ENCODE measurements at places on chromosomes 3 and 15. TPM values are rescaled to one million over a fixed set of nuclear protein-coding genes. Genes with fewer than 3 reads are reported as not detected.

GRCh38 chr3:976006-976405 lies 116.8 kb upstream of the CNTN6 start:
- H3K27ac ChIP-seq, result no peak overlapping the region
- H3K4me3 ChIP-seq, result no peak overlapping the region
- H3K36me3 ChIP-seq, result no peaks in the 10 kb centered on the region

DNA sequence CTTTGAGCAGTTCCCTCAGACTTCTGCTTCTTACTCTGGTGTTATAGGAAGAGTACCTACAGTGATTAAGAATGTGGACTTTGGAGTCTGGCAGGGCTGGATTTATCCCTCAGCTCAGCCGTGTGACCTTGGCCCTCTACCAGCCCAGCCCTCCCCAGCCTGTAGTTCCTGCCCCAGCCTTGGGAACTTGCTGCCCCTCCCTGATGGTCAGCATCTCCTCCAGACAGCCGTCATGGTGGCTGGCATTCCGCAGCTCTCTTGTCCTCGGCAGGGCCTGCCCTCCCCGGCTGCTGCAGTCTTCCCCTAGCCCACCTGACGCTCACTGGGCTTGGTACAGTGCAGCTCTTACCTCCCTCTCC lies 21.9 kb upstream of the CPNE9 start:
- H3K27ac ChIP-seq, result no peak overlapping the region
- DNase-seq, result no peak
- peaks cover 56% of the 10 kb centered on the region for H3K36me3 ChIP-seq
- no peaks in the 10 kb centered on the region for H3K27me3 ChIP-seq
- H3K4me1 ChIP-seq, result no peaks in the 10 kb centered on the region
- H3K4me3 ChIP-seq, result no peak overlapping the region

- H3K27ac ChIP-seq, result peak overlapping the region; percentile 74
- DNase-seq, result no peak
- H3K27me3 ChIP-seq, result no peaks in the 10 kb centered on the region
- no peak overlapping the region for H3K4me3 ChIP-seq
These were observed 62.6 kb downstream of the SMAD3 start for GRCh38 chr15:67127965-67128364.

GRCh38 chr3:54366839-54367238 lies 244.5 kb downstream of the CACNA2D3 start:
- H3K27me3 ChIP-seq, result no peaks in the 10 kb centered on the region
- H3K36me3 ChIP-seq, result no peaks in the 10 kb centered on the region
- DNase-seq, result no peak
- no peak overlapping the region for H3K27ac ChIP-seq
- H3K4me3 ChIP-seq, result no peak overlapping the region

GRCh38 chr3:98574132-98574531 lies 19.3 kb downstream of the CPOX start:
- peaks cover 4% of the 10 kb centered on the region for H3K4me1 ChIP-seq
- H3K4me3 ChIP-seq, result no peak overlapping the region
- H3K36me3 ChIP-seq, result peaks cover 10% of the 10 kb centered on the region
- no peaks in the 10 kb centered on the region for H3K27me3 ChIP-seq
- no peak for DNase-seq
- no peak overlapping the region for H3K27ac ChIP-seq

DNA sequence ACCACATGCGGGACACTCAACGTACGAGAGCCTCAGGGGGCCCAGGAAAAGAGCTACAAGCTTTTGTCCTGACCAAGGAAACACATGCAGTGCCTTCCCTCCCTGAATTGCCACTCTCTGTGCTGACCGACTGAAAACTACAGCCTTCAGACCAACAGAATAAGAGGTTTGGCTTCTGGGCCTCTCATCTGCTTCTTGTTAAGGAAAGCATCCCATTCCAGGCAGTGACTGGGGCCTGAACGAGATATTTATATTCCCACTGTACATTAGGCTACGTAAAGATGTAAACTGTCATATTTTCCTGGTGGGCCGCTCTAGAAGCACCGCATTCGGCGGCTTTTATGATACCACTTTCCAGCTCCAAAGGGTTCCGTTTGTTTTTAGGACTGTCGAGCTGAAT lies 208.9 kb upstream of the TPM1 start:
- DNase-seq, result no peak
- H3K4me1 ChIP-seq, result peaks cover 8% of the 10 kb centered on the region
- H3K36me3 ChIP-seq, result peaks cover 9% of the 10 kb centered on the region
- no peak overlapping the region for H3K4me3 ChIP-seq
- H3K27me3 ChIP-seq, result no peaks in the 10 kb centered on the region
- H3K27ac ChIP-seq, result no peak overlapping the region

DNA sequence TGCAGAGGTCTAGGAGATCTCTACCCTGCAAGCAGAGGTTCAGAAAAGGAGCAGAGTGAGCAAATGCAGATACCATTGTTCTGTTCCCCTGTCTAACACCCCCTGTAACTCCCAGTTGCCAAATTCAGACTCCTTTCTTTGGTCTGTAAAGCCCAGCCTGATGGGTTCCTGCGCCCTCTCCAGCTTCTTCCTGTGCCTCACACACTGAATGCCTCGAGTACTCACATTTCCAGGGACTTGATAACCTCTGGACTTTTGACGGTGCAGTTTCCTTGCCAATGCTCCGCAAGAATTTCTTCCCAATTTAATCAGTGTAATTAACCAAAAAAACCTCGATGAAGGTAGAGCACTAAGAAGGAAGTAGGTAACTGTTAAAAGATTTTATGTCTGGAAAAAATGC lies 19.3 kb downstream of the PDE8A start:
- no peak overlapping the region for H3K4me3 ChIP-seq
- no peak for DNase-seq
- H3K4me1 ChIP-seq, result peaks cover 19% of the 10 kb centered on the region
- no peaks in the 10 kb centered on the region for H3K27me3 ChIP-seq
- H3K36me3 ChIP-seq, result no peaks in the 10 kb centered on the region

- H3K4me3 ChIP-seq, result no peak overlapping the region
- no peak overlapping the region for H3K27ac ChIP-seq
- no peaks in the 10 kb centered on the region for H3K36me3 ChIP-seq
- DNase-seq, result no peak
These were observed 200.2 kb upstream of the LRRN1 start for GRCh38 chr3:3599016-3599415.

The GCHFR gene
- 1.6 TPM for total RNA-seq

The TLR9 gene
- not detected for total RNA-seq
